ENCODE measurements at places on chromosomes 5 and 9.

DNA sequence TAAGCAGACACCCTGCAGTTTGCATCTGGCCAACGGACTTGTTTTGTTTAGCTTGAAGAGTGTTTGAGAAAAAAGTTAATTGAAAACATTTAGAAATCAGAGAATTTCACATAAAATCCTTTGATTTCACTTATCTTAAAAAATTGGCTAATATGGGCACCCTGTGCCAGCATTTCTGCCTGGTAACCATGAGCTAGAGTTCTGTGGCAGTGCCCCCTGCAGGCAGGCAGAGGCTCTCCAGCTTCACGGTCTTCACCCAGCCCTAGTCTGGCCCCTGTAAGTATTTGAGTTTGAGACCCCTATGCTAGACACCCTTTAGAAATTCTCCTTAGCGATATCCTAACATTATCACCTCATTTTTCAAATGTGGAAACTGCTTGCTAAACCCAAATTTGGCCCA is 18.8 kb upstream of the FANCC start:
- DNase-seq: peak; percentile 51

GRCh38 chr5:175713930-175714329 is 56.1 kb downstream of the HRH2 start:
- no peak for DNase-seq

GRCh38 chr5:67140413-67140812 is 56.2 kb downstream of the CD180 start:
- no peak for DNase-seq

DNA sequence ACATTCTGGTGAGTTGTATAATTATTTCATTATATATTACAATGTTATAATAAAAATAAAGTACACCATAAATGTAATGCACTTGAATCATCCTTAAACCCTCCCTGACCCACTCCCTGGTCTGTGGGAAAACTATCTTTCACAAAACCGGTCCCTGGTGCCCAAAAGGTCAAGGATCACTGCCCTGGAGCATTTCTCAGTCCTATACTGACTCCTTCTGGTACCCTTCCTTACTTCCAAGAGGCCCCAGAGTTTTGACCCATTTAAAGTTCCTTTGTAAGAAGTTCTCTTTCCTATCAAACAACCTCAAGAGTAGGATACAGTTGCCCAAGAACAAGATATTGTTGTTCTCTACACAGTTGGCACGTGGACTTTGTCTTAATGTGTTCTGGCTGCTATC is 88.9 kb upstream of the TRPM3 start:
- no peak for DNase-seq

DNA sequence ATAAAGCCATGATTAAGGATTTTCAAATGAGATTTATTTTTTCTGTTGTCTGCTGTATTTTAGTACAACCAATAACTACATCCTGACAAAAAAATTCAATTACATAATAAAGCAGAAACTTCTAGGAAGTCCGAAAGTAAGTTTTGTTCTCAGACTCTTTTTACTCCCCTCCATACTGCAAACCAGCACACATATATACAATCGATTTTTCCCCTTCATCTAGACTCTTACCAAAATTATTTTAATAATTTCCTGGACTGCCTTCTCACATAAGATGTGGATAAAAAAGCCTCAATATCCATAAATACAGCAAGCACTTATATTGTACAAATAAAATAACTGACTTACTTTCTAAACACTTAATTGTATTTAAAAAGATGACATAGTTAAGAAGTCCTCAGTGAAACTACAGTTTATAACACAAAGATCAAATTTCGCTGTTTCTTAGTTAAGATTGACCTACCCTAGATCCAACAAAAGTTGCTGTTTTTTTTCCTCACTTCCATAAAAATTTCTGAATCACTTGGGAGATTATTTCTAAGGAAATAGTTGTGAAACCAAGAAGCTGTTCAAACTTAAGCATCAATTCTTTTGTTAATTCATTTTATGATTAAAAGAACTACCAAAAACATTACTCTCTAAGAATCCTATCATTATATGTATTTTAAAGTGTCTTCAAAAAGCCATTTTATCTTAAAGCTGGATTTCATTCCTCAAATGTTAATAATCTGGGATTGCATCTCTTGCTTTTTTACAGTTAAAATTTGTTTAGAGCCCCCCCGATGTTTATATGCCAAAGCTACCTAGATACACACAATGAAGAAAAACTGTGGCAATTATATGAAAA is 74.7 kb upstream of the IFNE start:
- no peak for DNase-seq

DNA sequence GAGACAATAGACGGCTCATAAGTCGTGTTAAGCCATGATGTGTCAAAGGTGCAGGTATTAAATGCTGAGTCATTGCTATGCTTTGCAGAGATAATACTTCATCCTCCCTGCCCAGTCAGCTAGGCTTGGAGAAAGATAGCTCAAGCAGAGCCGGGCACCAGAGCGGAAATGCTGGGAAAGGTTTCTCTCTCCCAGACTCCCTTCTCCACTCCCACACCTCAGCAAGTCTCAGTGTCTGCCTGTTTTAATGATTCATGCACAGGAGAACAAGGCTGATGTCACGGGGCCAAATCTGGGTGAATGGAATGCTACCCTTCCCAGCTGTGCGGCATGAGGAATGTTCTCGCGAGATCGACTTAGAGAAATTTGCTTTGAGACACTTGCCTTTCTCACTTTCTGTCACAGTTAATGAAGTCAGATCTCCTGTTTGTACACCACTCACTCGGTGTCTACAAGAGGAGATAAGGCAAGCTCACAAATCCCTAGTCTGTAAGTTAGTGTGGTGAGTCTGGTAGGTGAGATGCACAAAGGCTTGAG is 204.4 kb downstream of the EFNA5 start:
- no peak for DNase-seq
